Left ventricle myocardium inferior (tissue), 1 donor: ENCODE measurements at places on chromosomes 1 and 21. TPM values are rescaled to one million over a fixed set of nuclear protein-coding genes. Genes with fewer than 3 reads are reported as not detected.

GRCh38 chr1:234231061-234231892 lies 142.0 kb upstream of the COA6 start:
- DNase-seq, result no peak

GRCh38 chr1:171355727-171356126 lies 41.7 kb downstream of the FMO4 start:
- no peak for DNase-seq

DNA sequence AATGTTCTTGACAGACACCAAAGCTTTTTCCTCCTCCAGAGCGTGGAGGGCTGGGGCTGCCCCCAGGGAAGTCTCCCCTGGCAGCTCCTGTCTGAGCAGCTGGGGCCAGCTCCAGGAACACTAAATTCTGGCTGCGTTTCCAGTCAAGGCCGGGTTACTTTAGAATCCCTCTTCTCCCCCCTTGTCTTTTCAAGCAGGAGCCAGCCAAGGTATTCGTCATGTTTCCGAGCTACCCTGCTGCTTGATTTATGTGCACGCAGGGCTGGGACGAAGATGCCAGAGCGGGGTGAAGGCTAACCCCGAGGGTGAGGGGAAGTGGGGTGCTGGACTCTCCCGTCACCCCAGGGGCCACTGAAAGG lies 68.1 kb upstream of the ANGPTL1 start:
- DNase-seq, result peak; percentile 81

LORICRIN gene
- not detected for total RNA-seq

DNA sequence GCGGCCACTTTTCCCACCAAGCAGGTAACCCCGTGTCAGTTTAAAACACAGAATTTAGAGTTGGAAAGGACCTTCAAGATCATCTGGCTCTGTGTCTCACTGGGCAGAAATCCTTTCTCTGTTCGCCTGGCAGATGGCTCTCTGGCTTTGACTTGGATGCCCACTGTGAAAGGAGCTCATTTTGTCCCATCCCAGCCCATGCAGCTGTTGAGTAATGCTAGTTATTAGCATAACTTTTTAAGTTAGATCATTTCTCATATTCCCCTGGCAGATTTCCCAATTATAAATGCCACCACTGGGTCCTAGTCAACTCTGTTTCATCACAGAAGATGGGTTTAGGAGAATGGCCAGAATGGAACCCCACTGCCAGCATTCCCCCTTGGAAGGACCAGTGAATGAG lies 55.9 kb downstream of the SLC35F3 start:
- no peak for DNase-seq

DNA sequence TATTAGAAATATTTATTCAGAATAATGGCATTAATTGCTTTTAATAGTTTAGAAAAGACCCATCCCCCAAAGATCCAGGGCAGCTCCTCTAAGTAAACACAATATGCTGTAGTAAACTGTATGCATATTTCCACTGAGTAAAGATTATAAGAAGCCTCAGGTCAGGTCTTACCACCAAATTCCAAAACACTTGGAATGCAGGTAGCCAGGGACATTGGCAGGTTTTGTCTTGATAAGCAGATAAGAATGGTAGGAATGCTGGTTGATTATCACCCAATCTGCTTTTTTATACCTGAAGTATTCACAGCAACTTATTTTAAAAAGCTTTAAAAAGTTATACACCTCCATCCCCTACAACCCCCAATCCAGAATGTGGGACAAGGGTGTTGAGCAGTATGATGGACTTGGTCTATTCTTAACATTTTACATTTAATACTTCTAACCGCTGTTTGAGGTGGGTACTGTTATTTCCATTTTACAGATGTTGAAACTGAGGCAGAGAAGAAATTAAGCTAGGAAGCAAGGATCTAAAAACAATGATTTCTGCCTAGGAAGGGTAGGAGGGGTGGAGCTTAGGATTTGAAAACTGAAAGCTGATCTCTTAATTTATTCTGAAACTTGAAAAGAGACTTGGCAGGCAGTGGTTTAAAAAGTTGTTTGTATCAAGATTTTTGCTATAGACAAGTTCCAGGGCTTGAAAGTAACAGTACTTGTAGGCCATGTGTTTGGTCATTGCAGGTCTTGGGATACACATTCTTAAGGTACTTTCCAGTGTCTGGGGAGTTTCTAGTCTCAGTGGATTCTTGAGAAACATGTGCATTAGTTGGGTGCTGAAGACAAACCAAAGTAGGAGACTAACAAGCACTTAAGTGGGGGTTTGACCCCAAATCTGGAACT lies 15.6 kb upstream of the THEM4 start:
- no peak for DNase-seq

DNA sequence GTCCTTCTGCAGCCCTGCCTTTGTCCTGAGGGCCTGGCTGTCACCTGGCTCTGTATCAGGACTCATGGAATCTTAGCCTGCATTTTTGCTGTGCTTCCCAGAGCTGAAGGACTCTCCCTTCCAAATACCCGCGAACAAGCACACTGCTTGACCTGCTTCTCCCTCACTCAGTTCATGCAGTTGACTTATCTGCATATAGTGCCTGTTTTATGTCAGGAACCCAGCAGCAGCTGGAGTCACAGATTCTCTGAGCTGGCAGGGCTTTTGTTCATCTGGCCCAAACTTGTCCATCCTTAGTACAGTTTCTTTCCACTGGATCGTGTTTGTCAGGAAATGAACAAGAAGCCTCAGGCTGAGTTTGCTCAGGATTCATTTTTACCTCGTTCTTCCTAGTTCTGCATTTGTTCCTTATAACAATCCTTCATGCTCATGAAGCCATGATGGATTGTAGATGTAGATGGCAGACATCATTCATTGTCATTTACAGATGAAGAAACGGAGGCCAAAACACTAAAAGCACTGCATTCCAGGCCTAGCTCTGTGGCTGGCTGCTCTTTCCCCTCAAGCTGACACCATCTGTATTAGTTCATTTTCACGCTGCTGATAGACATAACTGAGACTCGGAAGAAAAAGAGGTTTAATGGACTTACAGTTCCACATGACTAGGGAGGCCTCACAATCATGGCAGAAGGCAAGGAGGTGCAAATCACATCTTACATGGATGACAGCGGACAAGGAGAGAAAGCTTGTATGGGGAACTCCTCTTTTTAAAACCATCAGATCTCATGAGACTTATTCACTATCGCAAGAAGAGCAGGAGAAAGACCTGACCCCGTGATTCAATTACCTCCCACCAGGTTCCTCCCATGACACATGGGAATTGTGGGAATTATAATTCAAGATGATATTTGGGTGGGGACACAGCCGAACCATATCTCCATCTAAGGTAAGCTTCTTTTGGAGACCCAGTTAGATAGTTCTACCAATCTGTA lies 150.9 kb downstream of the HIVEP3 start:
- DNase-seq, result no peak

- DNase-seq, result no peak
Measured at GRCh38 chr1:231610388-231610787, 16.2 kb upstream of the DISC1 start.
